Type B pancreatic cell (in vitro differentiated cells): ENCODE measurements at places on chromosomes 16 and 17. TPM values are rescaled to one million over a fixed set of nuclear protein-coding genes. Genes with fewer than 3 reads are reported as not detected.

DNA sequence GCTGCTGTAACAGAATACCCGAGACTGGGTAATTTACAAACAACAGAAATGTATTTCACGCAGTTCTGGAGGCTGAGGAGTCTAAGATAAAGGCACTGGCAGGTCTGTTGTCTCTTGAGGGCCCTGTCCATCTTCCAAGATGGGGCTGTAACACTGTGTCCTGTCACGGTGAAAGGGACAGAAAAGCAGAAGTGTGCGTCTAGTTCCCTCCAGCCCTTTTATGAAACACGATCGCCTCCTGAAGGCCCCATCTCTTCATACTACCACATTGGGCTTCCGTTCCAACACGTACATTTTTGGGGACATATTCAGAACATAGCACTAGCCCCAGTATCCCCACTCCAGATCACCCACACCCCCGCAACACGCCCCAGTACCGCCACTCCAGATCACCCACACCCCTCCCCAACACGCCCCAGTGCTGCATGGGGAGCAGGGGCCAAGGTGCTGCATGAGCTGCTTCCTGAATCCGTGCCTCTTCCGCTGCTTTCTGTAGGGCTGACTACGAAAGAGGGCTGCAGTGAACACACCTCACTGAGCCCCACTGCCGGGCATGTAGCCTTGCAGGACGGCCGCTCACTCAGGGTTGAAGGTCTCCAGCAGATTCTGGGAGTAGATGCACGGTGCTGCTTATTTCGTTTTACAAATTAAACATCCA, 91.9 kb downstream of the RPTOR start:
- DNase-seq = no peak
- peaks cover 42% of the 10 kb centered on the region for H3K4me1 ChIP-seq
- peak overlapping the region; percentile 53 for H3K27ac ChIP-seq
- H3K36me3 ChIP-seq = peaks cover 8% of the 10 kb centered on the region

DNA sequence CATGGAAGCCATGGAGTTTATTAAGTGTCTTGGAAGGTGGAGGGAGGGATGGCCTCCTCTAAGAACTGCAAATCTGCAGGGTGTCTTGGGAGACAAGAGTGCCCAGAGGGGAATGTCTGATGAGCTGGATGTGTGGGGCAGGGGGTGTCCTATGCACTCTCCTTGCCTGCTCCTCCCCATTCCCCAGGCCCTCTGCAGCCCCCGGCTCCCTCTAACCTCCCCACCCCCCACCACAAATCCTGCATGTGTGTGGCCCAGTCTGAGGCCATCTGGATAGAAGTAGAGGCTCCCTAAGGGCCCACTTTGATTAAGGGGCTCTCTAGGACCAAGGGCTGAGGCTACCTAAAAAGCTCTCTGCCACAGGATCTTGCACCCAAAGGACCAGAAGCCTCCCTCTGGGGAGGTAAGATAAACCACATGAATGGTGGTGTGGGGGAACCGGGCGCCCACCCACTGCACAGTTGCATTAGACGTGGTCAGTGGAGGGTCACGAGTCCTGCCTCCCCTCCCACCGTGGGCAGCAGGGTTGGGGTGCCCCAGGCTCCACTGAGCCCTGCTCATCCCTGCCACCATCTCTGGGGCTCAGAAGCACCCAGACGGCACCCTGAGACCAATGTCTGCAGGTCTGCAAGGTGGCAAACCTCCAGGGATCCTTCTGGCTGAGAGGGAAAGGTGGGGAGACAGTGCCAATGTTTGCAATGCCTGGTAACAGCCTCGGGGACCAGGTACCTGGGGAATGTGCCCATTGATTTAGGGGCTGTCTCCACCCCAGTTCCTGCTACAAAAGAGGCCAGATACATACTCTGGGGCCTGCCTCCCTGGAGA, 618 bp downstream of the AANAT start:
- H3K27me3 ChIP-seq = no peaks in the 10 kb centered on the region
- H3K36me3 ChIP-seq = no peaks in the 10 kb centered on the region
- no peak overlapping the region for H3K27ac ChIP-seq
- no peak overlapping the region for H3K4me3 ChIP-seq
- H3K4me1 ChIP-seq = peaks cover 5% of the 10 kb centered on the region

GRCh38 chr17:50115756-50116155, 14.2 kb downstream of the SAMD14 start:
- H3K4me1 ChIP-seq = peaks cover 14% of the 10 kb centered on the region
- DNase-seq = no peak
- no peaks in the 10 kb centered on the region for H3K36me3 ChIP-seq
- H3K27ac ChIP-seq = no peak overlapping the region

DNA sequence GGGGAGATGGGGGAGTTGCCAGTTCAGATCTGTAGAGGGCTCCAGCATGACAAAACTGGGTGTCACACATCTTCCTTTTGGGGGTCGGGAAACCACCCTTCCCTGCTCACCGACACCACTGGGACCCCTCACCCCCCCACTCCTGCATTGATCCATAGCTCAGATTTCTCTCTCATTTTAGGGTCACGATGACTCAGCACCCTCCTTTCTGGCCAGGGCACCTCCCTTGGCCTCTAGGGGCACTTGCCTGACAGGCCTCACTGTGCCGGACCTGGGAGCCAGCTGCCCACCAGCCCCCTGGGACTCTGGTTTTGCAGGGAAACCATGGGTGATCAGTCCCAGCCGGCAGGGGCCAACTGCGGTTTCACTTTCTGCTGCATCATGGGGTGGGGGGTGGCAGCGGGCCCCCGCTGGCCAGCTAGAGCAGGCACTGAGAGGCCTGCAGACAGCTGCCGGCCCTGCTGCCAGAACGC, 239.4 kb downstream of the MRTFB start:
- H3K36me3 ChIP-seq = peaks cover 4% of the 10 kb centered on the region
- peaks cover 9% of the 10 kb centered on the region for H3K27me3 ChIP-seq
- H3K4me3 ChIP-seq = no peak overlapping the region
- DNase-seq = no peak
- peak overlapping the region; percentile 97 for H3K27ac ChIP-seq

DNA sequence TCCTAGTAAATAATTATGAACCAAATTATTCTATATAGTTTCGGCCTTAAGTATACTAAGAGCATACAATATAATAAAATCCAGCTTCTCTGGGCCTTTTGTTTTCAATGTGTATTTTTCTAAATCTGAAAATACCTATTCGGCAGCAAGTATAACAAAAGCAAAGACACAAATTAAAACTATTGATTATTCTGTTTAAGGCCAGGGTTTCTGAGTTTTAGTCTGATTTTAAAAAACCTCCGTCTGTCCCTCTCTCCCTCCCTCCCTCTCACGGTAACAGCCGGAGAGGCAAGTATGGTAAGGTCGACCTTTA, 1.5 kb downstream of the TOB1 start:
- peaks cover 3% of the 10 kb centered on the region for H3K27me3 ChIP-seq
- H3K27ac ChIP-seq = peak overlapping the region; percentile 99
- peaks cover 20% of the 10 kb centered on the region for H3K36me3 ChIP-seq
- H3K4me1 ChIP-seq = peaks cover 41% of the 10 kb centered on the region
- no peak for DNase-seq
- H3K4me3 ChIP-seq = peak overlapping the region; percentile 99

- H3K4me1 ChIP-seq = no peaks in the 10 kb centered on the region
- peaks cover 10% of the 10 kb centered on the region for H3K27me3 ChIP-seq
- no peak for DNase-seq
- H3K27ac ChIP-seq = no peak overlapping the region
- H3K36me3 ChIP-seq = peaks cover 8% of the 10 kb centered on the region
Observed at GRCh38 chr17:57835333-57835900, 14.4 kb downstream of the MRPS23 start.

CMIP gene
- total RNA-seq = 46.6 and 51.4 TPM in 2 replicates

GRCh38 chr17:55343900-55344513, 77.6 kb downstream of the MMD start:
- DNase-seq = no peak
- H3K4me3 ChIP-seq = no peak overlapping the region
- H3K4me1 ChIP-seq = peaks cover 10% of the 10 kb centered on the region
- no peak overlapping the region for H3K27ac ChIP-seq

ST3GAL2 gene
- 8.5 and 37.2 TPM in 2 replicates for total RNA-seq

NAE1 gene
- total RNA-seq = 69.4 and 92.5 TPM in 2 replicates

DNA sequence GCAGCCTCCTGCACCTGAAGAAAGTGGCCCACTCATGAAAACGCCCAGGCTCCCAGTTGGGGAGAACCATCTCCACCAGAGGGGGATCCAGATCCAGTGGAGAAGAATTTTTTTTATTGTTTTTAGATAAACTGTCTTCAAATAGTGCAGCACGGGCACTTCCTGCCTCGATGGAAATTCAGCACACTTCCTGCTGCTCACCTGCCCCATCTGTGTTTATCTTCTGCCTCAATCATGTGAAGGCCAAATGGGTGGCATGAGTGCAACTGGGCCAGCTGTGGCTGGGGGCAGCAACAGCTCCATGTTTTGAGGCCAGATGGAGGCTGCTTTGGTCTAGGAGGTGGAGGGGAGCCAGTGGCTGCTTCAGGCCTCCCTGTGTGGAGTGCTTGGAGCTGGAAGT, 75.9 kb upstream of the WSB1 start:
- H3K4me3 ChIP-seq = no peak overlapping the region
- H3K36me3 ChIP-seq = no peaks in the 10 kb centered on the region
- no peak for DNase-seq
- H3K4me1 ChIP-seq = no peaks in the 10 kb centered on the region
- no peak overlapping the region for H3K27ac ChIP-seq
- no peaks in the 10 kb centered on the region for H3K27me3 ChIP-seq

GRCh38 chr16:53827741-53828140, 123.8 kb downstream of the FTO start:
- no peaks in the 10 kb centered on the region for H3K27me3 ChIP-seq
- peaks cover 25% of the 10 kb centered on the region for H3K36me3 ChIP-seq
- DNase-seq = no peak

NLRC5 gene
- 1.7 and 2.7 TPM in 2 replicates for total RNA-seq

GLP2R gene
- total RNA-seq = not detected in 2 replicates

TRAP1 gene
- 132 and 138 TPM in 2 replicates for total RNA-seq

DNA sequence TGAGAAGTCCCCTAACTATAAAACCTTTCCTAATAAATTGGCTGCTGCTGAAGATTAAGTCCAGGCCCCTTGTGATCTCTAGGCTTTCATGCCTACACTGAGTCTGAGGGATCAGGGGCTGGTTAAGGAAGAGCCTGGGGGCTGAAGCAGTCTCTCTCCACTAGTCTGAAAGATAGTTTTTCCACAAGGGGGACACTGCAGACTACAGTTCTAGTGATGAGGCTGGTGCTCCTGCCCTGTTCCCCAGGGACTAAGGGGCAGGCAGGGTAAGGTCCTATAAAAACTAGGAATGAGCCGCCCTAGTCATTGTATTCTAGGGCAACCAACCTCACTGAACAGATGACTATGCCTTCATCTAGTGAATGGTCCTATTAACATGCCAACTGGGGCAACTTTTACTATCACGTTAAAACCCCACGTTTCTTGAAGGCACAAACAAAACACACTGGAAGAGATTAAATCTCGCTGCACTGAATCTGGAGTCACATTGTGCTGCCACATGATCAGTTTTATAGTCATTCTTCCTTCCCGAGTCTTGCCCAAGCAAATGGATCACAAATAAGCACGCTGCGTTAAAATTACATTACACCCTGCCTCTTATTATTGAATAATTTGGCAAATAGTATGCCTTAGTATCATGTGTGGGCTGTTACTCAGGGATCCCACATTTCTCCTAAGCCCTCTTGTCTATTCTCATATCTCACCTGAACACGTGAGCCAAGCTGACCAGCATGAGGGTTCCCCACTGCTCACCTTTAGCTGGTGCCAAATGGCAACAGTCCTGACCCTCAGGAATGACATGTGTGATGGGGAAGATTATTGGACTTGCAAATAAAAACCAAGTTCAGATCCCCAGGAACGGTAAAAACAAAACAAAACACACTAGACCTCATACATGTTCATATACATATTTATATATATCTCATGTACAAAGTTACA, 95.4 kb upstream of the TOB1 start:
- no peaks in the 10 kb centered on the region for H3K27me3 ChIP-seq
- H3K27ac ChIP-seq = no peak overlapping the region
- no peak for DNase-seq
- no peak overlapping the region for H3K4me3 ChIP-seq
- peaks cover 3% of the 10 kb centered on the region for H3K4me1 ChIP-seq

GRCh38 chr16:12646098-12646489, 157.6 kb downstream of the CPPED1 start:
- no peak overlapping the region for H3K4me3 ChIP-seq
- no peak for DNase-seq
- H3K4me1 ChIP-seq = no peaks in the 10 kb centered on the region
- no peak overlapping the region for H3K27ac ChIP-seq
- no peaks in the 10 kb centered on the region for H3K36me3 ChIP-seq

DNA sequence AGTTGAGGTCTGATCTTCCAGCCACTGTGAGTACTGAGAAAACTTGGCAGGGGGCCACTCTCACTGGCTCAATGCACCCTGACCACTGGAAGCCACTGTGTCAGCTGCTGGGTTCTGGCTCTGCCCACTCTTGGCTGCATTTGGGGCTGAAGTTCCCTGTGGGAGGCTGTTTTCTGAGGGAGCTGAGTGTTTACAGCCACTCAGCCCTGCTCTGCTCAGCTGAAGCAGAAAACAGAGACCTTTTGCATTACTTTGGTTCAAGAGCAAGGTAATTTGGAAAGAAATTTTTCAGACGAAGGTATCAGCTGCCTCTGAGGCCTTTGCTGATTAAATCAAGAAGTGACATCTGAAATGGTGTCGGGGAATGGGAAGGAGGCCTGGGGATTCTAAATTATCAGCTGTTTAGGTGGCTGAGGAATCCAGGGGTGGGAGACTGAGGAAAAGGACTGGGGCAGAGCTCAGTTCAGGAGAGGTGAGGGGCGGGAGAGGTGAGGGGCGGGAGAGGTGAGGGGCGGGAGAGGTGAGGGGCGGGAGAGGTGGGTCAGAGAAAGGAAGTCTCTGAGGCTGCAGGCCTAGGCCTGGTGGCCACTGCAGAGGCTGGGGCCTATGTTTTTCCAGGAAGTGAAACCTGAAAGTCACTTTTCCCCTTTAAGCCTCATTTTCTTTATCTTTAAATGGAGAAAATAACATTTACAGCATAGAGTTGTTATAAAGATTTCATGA, at the start of gene ACSM5:
Gene ACSM5, plus strand, starts transcription at position 137 of the 723 bp plus-strand sequence. CDS start 1,951 bp downstream, outside the sequence.
- H3K27me3 ChIP-seq = peaks cover 5% of the 10 kb centered on the region
- H3K4me1 ChIP-seq = no peaks in the 10 kb centered on the region
- no peak within 1 kb of the TSS for H3K27ac ChIP-seq
- DNase-seq = no peak
- no peaks in the 10 kb centered on the region for H3K36me3 ChIP-seq

GRCh38 chr17:60610473-60610872, 10.5 kb downstream of the PPM1D start:
- H3K36me3 ChIP-seq = peaks cover 23% of the 10 kb centered on the region
- H3K27me3 ChIP-seq = no peaks in the 10 kb centered on the region
- H3K4me3 ChIP-seq = no peak overlapping the region
- H3K4me1 ChIP-seq = peaks cover 4% of the 10 kb centered on the region
- no peak overlapping the region for H3K27ac ChIP-seq

- H3K36me3 ChIP-seq = peaks cover 25% of the 10 kb centered on the region
- no peak for DNase-seq
- no peaks in the 10 kb centered on the region for H3K27me3 ChIP-seq
- peaks cover 9% of the 10 kb centered on the region for H3K4me1 ChIP-seq
- no peak overlapping the region for H3K4me3 ChIP-seq
Observed at GRCh38 chr17:1060991-1061390, 64.1 kb downstream of the TIMM22 start.
